CD4-positive, alpha-beta T cell treated with Interleukin-4 for 1 hour (primary cell): ENCODE measurements at places on chromosomes 3 and 15.

DNA sequence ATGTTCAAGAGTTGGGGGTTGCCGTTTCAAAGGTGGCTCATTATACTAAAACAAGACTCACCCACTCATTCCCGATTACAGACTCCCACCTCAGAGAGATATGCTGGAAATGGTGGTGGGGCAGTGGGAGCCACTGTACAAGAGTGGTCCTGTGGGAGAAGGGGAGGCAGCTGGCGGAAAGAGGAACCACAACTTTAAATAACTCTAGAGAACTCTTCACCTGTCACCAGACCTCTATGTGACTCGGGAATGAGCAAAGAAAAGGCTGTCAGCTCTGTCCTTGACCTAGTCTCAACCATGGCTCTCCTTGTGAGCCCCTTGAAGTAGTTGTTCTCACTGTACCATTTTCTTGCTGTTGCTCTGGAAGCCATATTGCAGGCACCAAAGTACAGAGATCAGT lies 293.8 kb downstream of the CHST2 start:
- no peak for DNase-seq

- no peak for DNase-seq
Measured at GRCh38 chr3:133479895-133480669, 80.2 kb downstream of the BFSP2 start.

- DNase-seq: no peak
Measured at GRCh38 chr3:149547954-149548668, 73.6 kb downstream of the TM4SF4 start.

DNA sequence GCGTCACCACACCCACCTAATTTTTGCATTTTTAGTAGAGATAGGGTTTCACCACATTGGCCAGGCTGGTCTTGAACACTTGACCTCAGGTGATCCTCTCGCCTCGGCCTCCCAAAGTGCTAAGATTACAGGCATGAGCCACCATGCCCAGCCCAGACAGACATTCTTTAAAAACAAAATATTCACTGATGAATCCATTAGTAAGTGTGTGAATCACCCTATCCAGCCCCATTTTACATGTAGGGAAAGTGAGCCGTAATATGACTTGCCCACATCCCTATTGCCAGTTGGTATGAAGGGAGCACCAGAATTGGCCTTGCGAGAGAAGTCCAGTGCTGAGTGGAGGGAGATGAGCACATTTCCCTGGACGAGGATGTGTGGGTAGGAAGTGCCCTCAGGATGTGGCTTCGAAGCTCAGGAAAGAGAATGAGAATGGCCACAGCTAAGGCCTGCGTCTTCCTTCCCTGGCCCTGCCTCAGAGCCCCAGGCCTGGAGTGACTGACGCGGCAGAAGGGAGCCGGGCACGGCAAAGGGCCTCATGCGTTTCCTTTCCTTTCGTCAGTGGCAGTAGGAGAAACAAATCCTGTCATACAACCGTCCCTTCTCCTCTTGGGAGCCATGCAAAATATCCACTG lies 28.3 kb upstream of the ETV5 start:
- DNase-seq: no peak

DNA sequence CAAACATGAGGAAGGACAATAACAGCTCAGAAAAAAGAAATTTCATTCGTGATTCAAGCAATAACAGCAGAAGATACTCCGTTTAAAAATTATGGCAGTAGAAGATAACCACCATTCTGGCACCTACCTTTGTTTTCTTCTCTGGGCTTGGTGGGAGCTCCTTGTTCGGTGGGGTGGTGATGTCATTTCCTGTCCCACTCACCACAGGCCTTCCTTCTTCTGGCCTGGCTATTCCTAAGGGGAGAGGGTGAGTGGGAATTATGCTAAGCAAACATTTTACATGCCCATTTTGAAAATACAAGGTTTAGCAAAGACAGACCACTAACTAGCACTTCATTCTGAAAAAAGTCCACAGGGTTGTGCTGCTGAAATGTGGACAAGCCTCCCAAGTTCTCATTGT lies 74.4 kb downstream of the DHX30 start:
- no peak for DNase-seq

DNA sequence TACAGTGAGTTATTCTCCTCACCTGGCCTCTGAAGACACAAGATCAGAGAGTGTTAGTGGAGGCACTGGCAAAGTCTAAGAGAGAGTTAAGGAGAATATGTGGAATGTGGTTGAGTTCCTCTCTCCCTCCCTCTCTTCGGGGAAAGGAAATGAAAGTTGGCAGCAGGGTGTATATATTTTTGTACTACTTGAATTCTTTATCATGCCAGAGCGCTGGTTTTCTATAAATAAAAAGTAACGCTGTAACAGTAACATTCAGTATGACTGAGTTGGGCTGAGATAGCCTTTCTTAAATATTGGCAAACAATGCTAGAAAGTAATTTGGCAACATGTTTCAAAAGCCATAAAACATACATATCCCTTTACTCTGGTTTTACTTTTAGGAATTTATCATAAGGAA lies 77.5 kb upstream of the TNFAIP8L3 start:
- no peak for DNase-seq

GRCh38 chr3:22585911-22586310 lies 617.2 kb upstream of the UBE2E2 start:
- DNase-seq: no peak

DNA sequence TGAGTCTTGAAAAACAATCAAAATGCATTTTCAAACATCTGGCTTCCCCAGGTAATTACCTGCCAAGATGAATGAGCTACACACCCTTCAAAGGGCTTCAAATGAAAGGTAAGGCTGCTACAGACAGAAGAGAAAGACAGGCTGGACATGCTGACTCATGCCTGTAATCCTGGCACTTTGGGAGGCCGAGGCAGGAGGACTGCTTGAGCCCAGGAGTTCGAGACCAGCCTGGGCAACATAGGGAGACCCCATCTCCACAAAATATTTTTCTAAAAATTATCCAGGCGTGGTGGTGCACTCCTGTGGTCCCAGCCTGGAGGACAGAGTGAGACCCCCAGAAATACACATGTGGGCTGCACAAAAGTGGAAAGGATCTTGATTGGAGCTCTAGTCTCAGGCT lies 14.5 kb upstream of the ZFYVE19 start:
- no peak for DNase-seq

- peak; percentile 83 for DNase-seq
Measured at GRCh38 chr3:197599089-197599765, 43.5 kb upstream of the BDH1 start.

- peak; percentile 87 for DNase-seq
Measured at GRCh38 chr15:72685925-72686794, at the start of the genes BBS4 and HIGD2B. Gene BBS4 (plus strand): TSS chr15:72686207. CDS start chr15:72686228, 21 bp downstream. Gene HIGD2B (minus strand): TSS chr15:72686182. CDS start chr15:72676374, 9,808 bp downstream.

GRCh38 chr3:126485176-126485897 lies 9.6 kb upstream of the ZXDC start:
- DNase-seq: no peak

DNA sequence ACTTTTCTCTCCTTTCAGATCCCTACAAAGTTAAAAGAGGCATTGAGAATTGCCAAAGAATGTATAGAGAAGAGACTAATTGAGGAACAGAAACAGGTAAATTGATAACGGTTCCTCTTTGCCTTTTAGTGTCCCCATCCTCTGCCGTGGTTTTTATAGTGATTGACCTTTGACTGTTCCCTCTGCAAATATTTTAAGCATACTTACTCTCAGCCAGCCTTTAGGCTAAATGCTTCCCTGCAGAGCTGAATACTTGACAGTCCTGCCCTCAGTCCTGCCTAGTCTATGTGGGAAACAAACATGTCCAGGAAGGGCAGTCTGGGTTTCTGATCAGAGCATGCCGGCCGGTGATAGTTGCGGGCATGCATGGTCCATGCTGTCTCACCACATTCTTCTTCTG lies 24.7 kb downstream of the PDHB start:
- no peak for DNase-seq

DNA sequence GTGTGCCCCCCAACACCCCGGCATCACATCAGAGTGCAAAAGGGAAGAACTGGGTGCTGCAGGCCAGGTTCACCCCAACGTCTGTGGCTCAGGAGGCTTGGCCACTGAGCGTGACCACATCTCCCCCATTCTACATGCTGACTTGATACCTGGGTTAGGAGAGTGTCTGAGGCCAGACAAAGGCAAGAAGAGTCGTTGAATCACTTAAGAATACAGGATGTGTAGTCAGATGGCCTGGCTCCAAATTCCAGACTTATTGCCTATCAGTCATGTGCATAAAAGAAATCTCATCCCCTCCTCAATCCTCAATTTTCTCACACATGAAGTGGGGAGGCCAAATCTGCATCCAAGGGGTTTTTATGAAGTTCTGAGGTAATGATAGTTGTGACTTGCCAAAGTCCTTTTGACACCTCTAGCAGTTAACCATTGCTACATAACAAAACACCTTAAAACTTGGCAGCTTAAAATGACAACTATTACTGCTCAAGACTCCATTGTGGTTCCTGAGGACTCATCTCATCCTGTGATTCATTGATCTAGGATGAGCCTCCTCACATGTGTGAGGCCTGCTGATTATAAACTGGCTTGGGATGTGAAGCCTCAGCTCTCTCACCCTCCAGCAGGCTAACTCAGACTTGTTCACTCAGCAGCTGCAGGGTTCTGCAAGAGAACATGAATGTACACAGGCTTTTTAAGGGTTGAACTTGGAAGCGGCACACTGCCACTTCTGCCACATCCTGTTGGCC lies 138.8 kb upstream of the TLE3 start:
- DNase-seq: no peak

- DNase-seq: no peak
Measured at GRCh38 chr3:167814441-167814951, 79.0 kb downstream of the SERPINI1 start.

GRCh38 chr15:38176691-38177090 lies 75.9 kb upstream of the SPRED1 start:
- no peak for DNase-seq

DNA sequence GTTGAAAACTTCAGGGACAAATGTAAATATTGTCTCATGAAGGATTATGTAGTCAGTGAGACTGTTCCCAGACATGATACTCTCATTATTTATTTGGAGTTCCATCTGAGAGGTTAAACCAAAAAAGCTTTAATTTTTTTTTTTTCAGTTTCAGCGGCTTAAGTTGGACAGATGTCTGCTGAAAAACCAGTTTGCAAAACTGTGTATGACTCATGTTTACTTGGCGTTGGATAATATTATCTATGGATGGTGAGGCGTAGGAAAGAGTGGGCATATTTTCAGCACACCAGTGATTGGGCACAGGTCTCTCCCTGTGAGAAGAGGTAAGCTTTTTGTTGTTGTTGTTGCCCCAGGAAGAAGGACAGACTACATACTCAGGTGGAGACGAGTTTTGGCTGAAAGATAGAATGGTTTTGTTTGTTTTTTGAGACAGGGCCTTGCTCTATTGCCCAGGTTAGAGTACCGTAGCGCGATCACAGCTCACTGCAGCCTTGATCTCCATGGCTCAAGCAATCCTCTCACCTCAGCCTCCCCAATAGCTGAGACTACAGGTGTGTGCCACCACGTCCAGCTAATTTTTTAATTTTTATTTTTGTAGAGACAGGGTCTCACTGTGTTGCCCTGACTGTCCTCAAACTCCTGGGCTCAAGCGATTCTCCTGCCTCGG lies 16.4 kb upstream of the ANXA2 start:
- DNase-seq: no peak

GRCh38 chr3:42079701-42080452 lies 11.3 kb upstream of the TRAK1 start:
- no peak for DNase-seq

DNA sequence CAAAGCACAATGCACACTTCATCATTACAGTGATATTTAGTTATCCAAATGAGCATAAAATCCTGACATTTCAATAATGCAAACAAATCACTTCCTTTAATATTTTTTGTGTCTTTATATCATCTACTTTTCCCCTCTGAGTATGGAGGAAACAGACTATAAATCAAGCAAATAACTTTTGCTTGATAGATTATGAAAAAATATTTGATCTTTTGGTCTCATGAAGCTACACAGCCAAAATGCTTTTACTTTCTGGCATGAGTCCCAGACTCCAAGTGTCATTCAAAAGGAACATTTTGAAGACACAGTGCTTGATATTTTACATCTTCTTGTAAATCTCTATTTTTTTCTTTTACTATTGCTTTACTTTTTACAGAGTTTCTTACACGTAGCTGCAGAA lies 215.3 kb upstream of the ROBO1 start:
- no peak for DNase-seq

- no peak for DNase-seq
Measured at GRCh38 chr15:71526060-71526820, 284.1 kb upstream of the NR2E3 start.

DNA sequence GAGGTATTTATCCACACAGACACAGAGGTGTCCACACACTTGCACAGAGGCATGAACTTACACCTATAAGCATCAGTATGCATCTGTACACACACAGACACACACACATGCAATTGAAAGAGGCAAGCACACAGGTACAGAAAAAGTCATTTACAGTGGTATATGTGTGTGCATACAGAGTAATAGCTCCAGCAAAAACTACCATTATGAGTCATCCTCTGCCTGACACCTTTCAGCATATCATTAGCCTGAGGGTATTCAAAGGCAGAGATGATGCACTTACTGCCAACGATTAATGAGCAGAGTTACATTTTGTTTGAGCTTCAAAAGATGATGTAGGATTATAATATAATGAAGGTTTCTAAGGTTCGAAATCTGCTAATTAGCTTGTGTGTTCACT lies 100.3 kb upstream of the TPRG1 start:
- DNase-seq: no peak

- DNase-seq: no peak
Measured at GRCh38 chr3:11544412-11545181, 99.1 kb downstream of the VGLL4 start.

DNA sequence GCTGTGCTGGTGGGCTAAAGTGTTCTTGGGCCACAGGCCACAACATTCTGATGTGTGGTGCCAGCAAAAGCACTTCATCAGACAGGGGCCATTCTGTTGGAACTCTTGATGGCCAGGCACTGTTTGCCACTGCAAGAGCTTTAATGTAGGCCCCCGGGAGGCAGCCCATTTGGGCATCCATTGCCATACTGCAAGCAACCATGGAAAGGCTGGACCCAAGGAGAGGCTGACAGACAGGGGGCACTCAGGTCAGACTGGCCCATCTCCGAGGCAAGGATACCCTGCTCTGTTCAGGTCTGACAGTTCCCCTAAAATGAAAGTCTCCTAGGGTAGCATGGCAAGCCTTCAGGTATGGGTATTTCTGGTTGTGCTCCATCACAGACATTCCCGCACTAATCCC lies 64.2 kb downstream of the FAM227B start:
- DNase-seq: no peak

- no peak for DNase-seq
Measured at GRCh38 chr3:42184651-42185443, 81.1 kb downstream of the CCK start.

GRCh38 chr15:53789654-53790375 lies 30.4 kb upstream of the WDR72 start:
- no peak for DNase-seq

- no peak for DNase-seq
Measured at GRCh38 chr3:191235331-191236314, 36.6 kb downstream of the OSTN start.

GRCh38 chr3:71873093-71873611 lies 88.2 kb upstream of the PROK2 start:
- DNase-seq: no peak

DNA sequence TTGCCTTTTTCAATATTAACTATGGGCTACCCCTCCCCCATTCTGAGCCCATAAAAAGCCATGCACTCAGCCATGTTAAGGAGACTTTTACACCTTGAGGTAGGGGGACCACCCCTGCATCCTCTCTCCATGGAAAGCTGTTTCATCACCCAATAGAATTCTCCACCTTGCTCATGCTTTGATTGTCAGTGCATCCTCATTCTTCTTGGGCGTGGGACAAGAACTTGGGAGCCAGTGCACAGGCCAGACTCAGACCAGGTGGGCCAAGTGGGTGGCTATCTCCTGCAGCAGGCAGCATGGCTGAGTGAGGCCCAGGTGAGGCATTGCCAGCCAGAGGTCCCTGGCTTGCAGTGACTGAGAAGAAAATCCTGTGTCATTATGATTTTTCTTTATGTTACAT lies 357.4 kb upstream of the CDIN1 start:
- no peak for DNase-seq

GRCh38 chr3:58116161-58116955 lies 94.4 kb downstream of the DNASE1L3 start:
- DNase-seq: peak; percentile 86
